Spinal cord (tissue), 10 donors: ENCODE measurements at places on chromosomes 4 and X. TPM values are rescaled to one million over a fixed set of nuclear protein-coding genes. Genes with fewer than 3 reads are reported as not detected.

DDX53 gene
- total RNA-seq = not detected

PDGFRA gene
- total RNA-seq = 150 TPM

SSX2B gene
- total RNA-seq = not detected

VEGFD gene
- total RNA-seq = 0.40 TPM

KIAA1210 gene
- total RNA-seq = 2.1 TPM

GUCY1B1 gene
- total RNA-seq = 63.7 TPM

BRS3 gene
- 0.11 TPM for total RNA-seq

MAGEB1 gene
- total RNA-seq = not detected

SSX4B gene
- total RNA-seq = not detected

SPANXN1 gene
- not detected for total RNA-seq

PDCL2 gene
- total RNA-seq = not detected

- DNase-seq = no peak
These were observed 60.7 kb downstream of the BLTP1 start for GRCh38 chr4:122212880-122213279.

DNA sequence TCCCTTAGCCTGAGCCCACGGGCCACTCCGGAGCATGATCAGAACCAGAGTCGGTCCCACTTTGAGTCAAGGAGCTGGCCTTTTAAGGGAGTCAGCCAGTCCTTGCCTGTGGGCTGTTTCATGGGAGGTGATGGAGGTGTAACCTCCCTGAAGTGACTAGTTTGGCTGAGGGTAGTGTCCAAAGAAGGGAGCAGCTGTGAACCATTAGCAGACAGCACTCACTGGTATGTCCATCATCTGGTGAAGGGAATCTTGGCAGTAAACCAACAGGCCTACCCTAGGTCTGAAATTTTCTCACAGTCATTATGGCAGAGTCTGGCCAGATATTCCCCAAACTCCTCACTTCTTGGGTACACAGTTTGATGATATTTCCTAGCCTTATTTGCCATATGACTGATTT, 12.3 kb upstream of the REPS2 start:
- DNase-seq = no peak

GRCh38 chr4:7394681-7395451, 39.9 kb downstream of the PSAPL1 start:
- DNase-seq = no peak

DNA sequence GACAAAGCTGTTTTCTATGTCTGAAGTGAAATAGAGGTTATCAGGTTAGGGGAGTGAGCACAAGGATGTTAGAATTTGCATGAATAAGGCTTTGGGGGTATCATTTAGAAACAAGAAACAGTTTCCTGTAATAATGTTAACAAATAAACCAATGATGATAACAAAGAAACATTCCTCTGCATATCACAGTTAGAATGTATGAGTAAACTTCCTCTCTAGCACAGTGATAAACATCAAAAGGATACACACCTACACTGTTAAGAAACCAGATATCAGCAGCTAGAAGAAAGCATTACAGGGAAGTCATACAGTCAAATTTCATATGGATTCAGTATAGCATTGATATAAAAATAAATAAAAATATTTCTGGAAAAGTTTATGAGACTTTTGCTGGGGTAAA, 340.0 kb upstream of the MAGEB16 start:
- DNase-seq = no peak

DNA sequence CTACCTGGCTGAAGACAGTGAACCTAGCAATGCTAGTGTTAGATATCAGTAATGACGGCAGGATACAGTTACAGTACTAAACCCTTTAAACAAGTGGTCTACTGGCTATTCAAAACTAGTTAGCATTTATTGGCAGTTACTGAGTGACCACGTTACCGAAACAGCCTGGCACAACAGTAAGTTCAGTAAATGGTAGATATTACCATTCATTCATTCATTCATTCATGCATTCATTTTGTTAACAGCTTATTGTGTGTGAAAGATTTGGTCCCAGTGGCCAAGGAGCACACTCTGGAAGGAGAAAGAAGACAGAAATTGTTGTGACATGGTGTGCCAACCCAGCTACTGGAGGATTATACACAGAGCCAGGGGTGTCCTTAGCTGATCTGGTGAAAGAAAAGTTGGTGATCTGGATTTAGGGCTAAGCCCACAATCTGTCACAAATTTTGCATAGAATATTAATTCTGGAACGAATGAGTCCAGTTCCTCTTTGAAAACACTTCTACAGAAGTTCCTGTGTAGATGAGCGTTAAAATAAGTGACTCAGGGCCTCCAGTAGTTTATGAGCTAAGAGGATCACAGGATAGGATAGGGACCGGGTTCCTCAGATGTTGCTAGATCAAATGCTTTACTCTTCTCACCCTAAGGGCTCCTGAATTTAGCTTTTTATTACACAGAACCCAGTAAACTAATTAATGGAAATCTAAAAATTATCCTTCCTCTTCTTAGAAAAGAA, 179.1 kb downstream of the CBR4 start:
- no peak for DNase-seq

DNA sequence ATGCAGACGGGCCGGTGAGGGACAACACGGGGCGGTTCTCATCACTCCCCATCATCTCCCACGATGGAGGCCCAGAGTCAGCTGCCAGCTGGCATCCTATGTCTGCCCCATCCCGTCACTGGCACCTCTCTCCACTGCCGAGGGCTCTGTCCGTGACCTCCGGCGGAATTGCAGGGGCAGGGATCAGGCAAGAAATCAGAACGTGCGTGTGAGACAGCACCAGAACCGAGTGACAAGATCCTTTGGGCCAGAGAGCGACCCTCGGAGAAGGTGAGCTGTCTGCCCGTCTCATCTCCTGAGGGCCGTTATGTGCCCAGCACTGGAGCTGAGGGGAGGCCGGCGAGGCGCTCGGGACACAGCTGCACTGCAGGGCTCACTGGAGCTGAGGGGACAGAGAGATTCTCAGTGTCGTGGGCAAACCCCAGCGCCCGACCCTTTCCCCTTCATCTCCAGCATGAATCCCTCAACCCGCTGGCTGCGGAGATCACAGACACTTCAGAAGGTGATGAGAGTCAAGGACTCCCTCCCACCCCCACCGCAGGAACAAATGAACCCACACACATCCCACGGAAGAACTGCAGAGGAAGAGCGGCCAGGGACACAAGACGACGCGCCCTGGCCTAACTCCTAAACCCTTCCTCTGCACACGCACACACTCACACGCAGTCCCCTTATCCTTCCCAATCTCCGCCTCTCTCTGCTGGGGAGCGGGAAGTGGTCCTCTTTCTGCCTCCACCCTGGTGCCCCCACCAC, 128.7 kb downstream of the AFAP1 start:
- DNase-seq = no peak

DNA sequence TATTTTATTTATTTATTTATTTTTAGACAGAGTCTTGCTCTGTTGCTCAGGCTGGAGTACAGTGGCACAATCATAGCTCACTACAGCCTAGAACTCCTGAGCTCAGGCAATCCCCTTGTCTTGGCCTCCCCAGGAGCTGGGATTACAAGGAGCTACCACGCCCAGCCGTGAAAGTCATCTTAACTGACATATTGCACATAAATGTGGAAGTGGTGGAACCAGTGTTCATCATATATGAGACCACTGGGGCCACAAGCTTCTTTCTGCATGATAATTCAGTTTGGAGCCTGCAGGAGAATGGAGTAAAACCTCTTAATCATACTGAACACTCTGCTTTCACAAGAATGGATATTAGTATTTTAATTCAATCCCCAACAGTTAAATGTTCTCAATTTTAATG, 12.5 kb upstream of the CTSO start:
- no peak for DNase-seq

- DNase-seq = no peak
These were observed 10.1 kb downstream of the PDLIM3 start for GRCh38 chr4:185524888-185525863.

GRCh38 chr4:148017801-148018200, 285.9 kb downstream of the ARHGAP10 start:
- no peak for DNase-seq

- DNase-seq = no peak
These were observed 88.1 kb downstream of the PCDH7 start for GRCh38 chr4:30808276-30808675.

DNA sequence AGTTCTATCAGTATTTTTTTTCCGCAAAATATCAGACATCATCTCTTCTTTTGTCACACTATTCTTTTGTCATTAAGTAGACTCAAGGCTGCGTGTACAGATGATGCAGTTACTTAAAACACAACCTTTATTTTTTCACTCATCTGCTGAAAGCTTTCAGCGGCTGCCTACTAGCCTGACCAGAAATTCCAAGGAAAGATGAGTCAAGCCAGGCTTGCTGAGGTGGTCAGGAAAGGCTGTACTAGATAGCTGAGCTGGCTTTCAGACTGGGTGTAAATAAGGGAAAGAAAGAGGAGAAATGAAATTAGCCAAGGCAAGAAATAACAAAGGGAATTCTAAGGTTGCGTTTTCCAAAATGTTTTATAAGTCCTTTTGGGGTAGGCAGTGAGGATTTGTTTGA, 17.9 kb downstream of the STK26 start:
- no peak for DNase-seq

- peak; percentile 42 for DNase-seq
These were observed 36.3 kb downstream of the HTT-AS start for GRCh38 chr4:3037957-3038461.

DNA sequence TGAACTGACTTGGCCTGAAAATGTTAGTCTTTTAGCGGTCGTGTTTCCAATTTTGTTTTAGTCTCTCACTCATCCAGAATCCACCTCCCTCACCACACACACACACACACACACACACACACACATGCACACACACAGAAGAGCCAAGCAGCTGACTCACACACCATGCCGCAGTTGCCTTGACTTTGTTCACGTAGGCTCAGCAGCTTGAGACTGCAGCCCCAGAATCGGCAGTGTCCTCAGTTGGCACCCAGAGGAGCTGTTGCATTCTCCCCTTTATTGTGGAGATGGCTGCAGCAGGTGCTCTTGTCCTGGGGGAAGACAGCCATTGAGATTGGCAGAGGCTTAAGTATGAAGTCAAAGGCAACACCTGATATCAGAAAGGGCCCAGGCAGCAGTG, 20.9 kb upstream of the XPNPEP2 start:
- DNase-seq = no peak

- no peak for DNase-seq
These were observed 23.8 kb upstream of the NSG1 start for GRCh38 chr4:4362991-4363697.

DNA sequence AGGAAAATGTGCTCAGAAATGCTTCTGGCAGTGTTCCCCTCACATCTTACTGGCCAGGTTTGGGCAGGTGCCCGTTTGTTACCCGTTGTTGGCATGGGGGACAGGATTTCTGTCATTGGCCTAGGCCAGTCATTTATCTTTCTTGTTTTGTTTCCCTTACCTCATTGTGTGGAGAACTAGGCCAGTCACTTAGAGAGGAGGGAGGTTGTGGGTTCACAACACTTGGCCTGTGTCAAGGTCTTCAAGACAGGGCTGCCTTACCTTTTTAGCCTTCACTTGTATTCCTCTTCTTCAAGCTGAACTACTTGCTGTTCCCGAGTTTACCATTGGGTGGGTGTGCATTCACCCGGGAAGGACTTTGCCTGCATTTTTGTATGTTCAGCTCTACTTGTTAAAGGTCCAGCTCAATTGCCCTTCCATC, 17.7 kb downstream of the SNX25 start:
- no peak for DNase-seq

- no peak for DNase-seq
These were observed 11.9 kb upstream of the CCNQ start for GRCh38 chrX:153610836-153611213.

DNA sequence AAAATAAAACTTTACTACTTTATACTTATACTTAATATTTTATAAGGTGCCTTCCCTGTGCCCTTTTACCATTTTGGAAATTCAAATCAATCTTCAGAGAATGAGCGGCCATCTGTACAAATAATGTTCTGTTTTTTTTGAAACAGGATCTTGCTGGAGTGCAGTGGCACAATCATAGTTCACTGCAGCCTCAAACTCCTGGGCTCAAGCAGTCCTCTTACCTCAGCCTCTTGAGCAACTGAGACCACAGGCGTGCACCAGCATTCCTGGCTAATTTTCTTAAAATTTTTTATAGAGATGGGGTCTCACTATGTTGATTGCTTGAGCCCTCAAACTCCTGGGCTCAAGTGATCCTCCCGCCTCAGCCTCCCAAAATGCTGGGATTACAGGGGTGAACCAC, 53.5 kb downstream of the FAM114A1 start:
- no peak for DNase-seq

- DNase-seq = no peak
These were observed 6.6 kb upstream of the ENOX2 start for GRCh38 chrX:130909469-130910136.

GRCh38 chr4:141599853-141600252, 36.5 kb upstream of the IL15 start:
- DNase-seq = no peak

DNA sequence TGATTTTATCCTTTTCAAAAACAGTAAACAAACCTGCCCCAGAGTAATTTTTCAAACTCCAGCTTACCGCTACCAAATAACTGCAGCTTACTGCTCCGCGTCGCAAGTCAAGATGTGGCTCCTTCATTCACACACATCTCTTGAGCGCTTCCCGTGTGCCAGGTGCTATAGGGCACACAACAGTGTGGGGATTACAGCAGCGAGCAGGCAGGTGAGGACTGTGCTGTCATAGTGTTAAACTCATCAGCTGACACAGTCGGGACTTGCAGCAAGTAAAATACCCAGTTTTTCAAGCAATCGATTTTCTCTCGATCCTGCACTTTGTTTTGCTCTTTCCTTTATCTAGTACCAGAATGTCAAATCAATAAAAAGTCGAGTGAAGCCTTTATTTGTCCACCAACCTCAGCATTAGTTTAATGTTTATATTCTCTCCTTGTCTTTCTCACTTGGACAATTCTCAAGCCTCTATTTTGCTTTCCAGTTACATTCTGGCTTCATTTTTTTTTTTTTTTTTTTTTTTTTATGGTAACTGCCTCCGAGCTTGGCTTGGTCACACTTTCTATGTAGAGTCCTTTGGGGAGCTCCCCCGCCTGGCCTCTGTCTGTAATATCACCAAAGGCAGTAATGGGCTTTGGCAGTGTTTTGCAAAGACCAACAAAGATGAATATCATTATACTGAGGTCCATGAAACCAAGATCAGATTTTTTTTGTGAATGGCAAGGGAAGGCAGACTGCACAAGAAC, 8.3 kb upstream of the ASB5 start:
- DNase-seq = peak; percentile 58

DNA sequence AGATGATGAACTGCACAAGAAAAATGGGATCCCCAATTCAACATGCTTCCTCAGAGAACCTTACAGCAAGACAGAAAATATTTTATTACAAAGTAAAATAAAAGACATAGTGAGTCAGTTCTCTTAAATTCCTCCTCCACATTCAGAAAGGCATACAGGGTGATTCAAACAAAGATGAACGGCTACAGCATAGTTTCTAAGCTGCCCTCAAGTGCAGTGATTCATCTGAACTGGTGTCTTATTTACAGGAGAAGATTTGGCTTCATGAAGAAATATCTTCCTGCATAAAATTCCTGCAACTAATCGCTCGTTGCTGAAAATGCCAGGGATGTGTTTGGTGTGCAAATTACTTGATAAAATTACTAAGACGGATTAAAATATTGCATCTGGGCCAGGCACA, 103.6 kb downstream of the PRKX start:
- no peak for DNase-seq

DNA sequence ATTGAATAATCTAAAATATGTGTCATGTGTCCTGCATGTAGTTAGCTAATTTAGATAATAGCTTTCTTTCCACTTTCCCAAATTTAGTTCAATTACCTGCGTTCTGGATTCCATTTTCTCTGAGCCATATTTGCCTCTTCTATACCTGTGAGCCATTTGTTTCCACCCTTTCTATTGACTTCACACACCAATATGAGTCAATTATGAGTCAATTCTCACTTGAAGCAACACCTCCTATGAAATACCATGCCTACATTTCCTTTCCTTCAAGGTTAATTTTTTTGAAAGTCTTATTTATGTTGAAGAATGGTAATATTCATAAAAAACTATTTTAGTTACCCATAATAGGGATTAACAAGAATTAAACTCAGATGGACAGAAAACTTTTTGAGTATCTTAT, 25.8 kb downstream of the NPY2R start:
- DNase-seq = no peak
